ENCODE measurements at places on chromosomes 2 and 18.
A peak's percentile ranks its signal among the peaks of the same experiment; 100 is the strongest.

DNA sequence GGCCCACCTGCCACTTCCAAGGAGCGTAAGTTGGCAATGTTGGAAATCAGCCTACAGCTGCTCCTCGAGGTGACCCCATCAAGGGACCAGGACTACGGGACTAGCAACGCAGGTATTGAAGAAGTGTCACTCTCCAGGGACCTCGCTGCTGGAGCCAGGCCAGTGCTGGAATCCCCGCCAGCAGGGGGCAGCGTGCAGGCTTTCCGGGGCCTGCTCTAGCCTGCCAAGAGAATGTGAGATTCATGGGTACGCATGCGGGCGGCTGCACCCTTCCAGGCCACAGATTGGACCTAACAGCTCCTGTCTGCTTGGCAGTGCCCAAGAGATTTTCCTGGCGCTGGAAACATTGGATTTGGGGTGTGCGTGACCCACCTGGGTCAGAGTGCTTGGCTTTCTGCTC, 182.8 kb upstream of the RAB12 start:
- DNase-seq, result peak; percentile 11

- DNase-seq, result no peak
These were observed 55.4 kb downstream of the BOLA3 start for GRCh38 chr2:74092275-74092674.

DNA sequence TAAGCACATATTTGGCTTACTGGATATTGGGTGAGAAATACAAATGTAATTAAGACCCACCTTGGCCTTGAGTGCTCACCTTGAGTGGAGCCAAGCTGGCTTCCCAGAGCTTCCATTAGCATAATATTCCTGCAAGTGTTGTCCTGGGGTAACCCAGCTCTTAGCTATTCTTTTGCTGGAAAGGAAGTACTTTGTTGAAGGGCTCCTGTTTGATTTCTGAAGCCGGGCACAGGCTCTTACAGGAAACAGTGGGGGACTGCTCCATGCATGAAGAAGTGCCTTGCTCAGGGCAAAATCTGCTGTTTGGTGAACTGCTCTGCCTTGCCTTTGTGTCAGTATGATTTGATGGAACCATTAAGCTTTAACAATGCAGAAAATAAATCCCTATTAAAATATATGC, 325.4 kb downstream of the SMAD2 start:
- DNase-seq, result no peak

- no peak for DNase-seq
These were observed 41.7 kb downstream of the SH3BP4 start for GRCh38 chr2:234993541-234993981.

DNA sequence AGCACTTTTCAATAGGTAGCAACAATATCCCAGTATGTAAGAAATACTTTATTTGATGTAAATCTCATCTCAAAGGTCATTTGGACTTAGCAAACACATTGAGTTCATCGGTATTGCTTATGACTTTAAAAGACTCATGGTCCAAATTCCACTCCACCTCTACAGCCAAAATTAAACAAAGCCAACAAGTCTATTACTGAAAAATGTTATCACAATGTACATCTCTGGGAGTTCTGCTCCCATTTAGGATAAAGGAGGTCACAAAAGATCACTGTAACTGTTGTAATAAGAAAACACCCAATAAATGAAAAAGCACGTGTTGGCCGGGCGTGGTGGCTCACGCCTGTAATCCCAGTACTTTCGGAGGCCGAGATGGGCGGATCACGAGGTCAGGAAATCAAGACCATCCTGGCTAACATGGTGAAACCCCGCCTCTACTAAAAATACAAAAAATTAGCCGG, 50.0 kb downstream of the ESCO1 start:
- no peak for DNase-seq

GRCh38 chr18:7133181-7133580, 15.6 kb upstream of the LAMA1 start:
- DNase-seq, result no peak

- DNase-seq, result no peak
These were observed 71.3 kb upstream of the FN1 start for GRCh38 chr2:215507136-215507535.

- no peak for DNase-seq
These were observed 85.3 kb downstream of the CYP26B1 start for GRCh38 chr2:72062336-72062735.

GRCh38 chr2:134405611-134406081, 151.8 kb downstream of the MGAT5 start:
- no peak for DNase-seq

GRCh38 chr2:18282026-18282425, 278.4 kb downstream of the RDH14 start:
- DNase-seq, result no peak

- DNase-seq, result no peak
These were observed 491.1 kb downstream of the NR4A2 start for GRCh38 chr2:155841442-155841841.

- no peak for DNase-seq
These were observed 228.3 kb upstream of the SETBP1 start for GRCh38 chr18:44452346-44452745.

GRCh38 chr2:46246790-46247189, 50.4 kb upstream of the EPAS1 start:
- no peak for DNase-seq

DNA sequence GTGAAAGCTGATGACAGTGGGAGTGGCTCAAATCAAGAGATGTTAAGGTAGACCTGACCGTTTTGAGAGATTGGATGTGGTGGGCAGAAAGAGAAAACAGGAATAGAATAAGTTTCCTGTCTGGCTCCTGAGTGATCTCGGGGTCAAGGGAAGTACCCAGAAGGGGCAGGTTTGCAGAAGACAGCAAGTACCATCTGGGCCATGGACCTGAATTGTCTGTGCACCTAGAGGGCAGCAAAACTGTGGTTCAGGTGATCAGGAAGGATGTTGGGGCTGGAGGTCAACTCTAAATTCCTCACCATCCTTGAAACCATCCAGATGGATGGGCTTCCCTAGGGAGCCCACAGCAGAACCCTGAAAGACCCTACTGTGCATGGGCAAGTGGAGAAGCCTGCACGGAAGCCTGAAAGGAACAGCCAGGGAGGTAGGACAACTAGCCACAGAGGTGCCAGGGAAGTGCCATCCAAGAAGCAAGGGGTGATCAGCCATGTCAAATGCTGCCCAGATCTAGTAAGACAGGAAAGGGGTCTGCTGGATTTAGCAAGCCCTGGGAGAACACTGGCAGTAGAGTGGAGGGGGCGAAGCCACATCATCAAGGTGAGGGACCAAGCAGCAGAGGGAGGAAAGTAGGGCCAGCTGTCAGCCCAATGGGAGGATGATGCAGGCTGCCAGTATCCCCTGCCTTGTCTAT, 8.0 kb downstream of the TEX261 start:
- DNase-seq, result no peak

DNA sequence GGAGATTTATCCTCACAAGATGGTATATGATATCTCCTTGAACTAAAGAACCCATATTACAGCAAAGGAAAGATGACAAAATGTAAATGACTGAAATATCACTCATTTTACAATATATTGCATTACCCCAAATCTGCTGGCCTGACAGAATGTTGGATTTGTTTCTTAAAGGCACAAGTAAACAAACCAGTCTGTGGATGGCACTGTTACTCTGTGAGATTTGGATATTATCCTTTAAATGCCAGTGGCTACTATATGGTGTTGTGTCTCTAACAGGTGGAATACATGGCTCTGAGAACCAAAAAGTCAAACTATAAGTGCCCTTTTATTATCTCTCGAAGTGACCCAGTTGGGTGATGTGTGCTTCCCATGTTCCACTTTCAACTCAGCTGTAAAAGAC, 125.7 kb downstream of the PDE1A start:
- no peak for DNase-seq

DNA sequence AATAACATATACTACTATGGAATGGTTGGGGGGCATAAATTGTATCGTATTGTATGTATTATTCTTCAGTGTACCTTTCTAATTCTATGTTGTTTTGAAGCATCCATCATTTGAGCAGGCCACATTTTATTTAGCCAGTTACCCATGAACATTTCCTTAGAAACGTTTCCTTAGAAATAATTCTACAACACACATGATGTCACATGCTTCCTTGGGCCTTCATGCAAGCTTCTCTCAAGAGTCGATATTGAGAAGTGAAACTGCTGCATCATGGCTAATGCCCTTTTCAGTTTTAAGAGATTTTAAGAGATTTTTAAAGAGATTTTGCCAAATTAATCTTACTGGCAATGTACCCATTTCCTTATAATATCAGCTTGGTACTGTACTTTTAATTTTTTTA, 63.9 kb downstream of the ALPK2 start:
- DNase-seq, result no peak

- no peak for DNase-seq
These were observed 105.0 kb upstream of the MAP3K20 start for GRCh38 chr2:172970660-172971059.

DNA sequence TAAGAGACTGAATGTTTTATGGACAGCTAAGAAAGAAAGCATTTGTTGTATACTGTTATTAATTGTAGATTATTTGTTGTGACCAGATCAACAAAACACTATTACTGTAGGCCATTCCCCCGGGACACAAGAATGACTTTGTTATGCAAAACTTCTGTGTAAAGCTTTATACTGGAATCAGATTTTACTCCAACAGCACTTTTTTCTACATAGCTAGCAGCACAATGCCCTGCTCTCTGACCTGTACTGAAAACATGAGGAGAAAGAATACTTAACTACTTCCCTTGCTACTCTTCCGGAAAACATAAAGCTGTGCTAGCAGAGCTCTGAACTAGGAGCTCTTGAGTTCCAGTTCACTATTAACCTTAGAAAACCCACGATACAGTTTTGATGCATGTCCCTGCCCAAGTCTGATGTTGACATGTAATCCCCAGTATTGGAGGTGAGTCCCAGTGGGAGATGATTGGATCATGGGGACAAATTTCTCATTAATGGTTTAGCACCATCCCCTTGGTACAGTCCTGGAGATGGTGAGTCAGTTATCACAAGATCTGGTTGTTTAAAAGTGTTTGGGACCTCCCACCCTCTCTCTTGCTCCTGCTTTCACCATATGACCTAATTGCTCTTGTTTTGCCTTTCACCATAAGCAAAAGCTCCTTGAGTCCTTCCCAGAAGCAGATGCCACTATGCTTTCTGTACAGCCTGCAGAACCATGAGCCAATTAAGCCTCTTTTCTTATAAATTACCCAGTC, 601.1 kb upstream of the PIK3C3 start:
- no peak for DNase-seq

- DNase-seq, result no peak
These were observed at the start of gene CDH20 for GRCh38 chr18:61333271-61333745. TSS of gene CDH20 (plus strand) at chr18:61333430.

GRCh38 chr2:69477627-69478026, 40.4 kb upstream of the NFU1 start:
- DNase-seq, result no peak

GRCh38 chr2:32491346-32491745, 134.5 kb downstream of the BIRC6 start:
- no peak for DNase-seq

- no peak for DNase-seq
These were observed 55.2 kb upstream of the PAX3 start for GRCh38 chr2:222353993-222354392.

All from stimulated activated CD4-positive, alpha-beta T cell treated with anti-CD3 and anti-CD28 coated beads, Interleukin-2, amount 100 ng/mL, for 48 hours (primary cell).